ENCODE measurements at places on chromosomes 5 and 9. TPM values are rescaled to one million over a fixed set of nuclear protein-coding genes. Genes with fewer than 3 reads are reported as not detected.

- H3K27ac ChIP-seq = no peak overlapping the region
- H3K36me3 ChIP-seq = no peaks in the 10 kb centered on the region
- no peaks in the 10 kb centered on the region for H3K27me3 ChIP-seq
- H3K4me3 ChIP-seq = no peak overlapping the region
Measured at GRCh38 chr5:157933005-157933404, 74.1 kb upstream of the CLINT1 start.

Gene TMC1
- total RNA-seq = not detected

DNA sequence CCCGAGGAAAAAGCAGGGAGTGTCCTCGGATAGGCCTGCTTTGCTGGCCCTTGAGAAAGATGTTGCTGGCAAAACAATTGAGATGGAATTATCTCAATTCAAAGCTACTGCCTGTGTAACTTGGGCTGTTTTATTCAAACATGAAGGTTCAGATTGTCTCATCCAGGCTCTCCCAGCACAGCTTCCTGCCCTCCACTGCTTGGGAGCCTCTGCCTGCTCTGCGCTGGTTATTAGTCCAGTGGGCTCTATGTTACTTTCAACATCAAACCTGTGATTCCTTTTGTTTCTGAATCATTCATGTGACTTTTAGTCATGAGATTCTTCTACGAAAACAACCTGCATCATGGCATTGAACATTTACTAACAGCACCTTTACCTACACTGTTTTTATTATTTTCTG, 123.2 kb downstream of the SNCAIP start:
- H3K27ac ChIP-seq = no peak overlapping the region
- DNase-seq = no peak
- no peaks in the 10 kb centered on the region for H3K4me1 ChIP-seq
- H3K27me3 ChIP-seq = no peaks in the 10 kb centered on the region
- no peak overlapping the region for H3K4me3 ChIP-seq

GRCh38 chr5:15897656-15898055, 281.9 kb downstream of the MARCHF11 start:
- no peaks in the 10 kb centered on the region for H3K27me3 ChIP-seq
- no peak overlapping the region for H3K27ac ChIP-seq
- no peak for DNase-seq
- H3K4me1 ChIP-seq = no peaks in the 10 kb centered on the region
- H3K4me3 ChIP-seq = no peak overlapping the region

- no peaks in the 10 kb centered on the region for H3K27me3 ChIP-seq
- H3K4me1 ChIP-seq = no peaks in the 10 kb centered on the region
- H3K27ac ChIP-seq = no peak overlapping the region
- DNase-seq = no peak
Measured at GRCh38 chr9:81317939-81318338, 371.4 kb downstream of the TLE1 start.

DNA sequence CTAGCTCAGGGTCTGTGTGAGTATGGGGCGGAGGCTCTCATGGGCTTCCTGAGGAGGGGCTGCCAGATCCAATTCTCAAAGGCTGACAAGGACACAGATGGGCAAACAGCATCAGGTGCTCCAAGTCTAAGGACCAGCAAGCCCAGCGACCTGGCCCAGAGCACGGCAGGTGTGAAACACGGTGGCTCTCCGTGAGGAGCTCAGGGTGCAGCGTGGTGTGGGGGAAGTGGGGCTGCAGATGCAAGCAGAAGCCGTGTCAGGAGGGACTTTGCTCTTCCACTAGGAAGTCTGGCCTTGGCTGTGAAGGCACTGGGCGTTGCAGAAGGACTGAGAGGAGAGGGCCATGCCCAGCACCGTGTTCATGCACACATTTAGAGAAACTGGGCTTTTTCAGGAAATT, 420.0 kb downstream of the GADD45G start:
- no peaks in the 10 kb centered on the region for H3K4me1 ChIP-seq
- no peak overlapping the region for H3K27ac ChIP-seq
- no peaks in the 10 kb centered on the region for H3K27me3 ChIP-seq
- no peaks in the 10 kb centered on the region for H3K36me3 ChIP-seq

- H3K27me3 ChIP-seq = no peaks in the 10 kb centered on the region
- no peak overlapping the region for H3K4me3 ChIP-seq
- H3K4me1 ChIP-seq = no peaks in the 10 kb centered on the region
- H3K27ac ChIP-seq = no peak overlapping the region
- DNase-seq = no peak
Measured at GRCh38 chr5:157365732-157366131, 94.3 kb upstream of the NIPAL4 start.

All from CD4-positive, alpha-beta memory T cell (primary cell).